AG08395 (cell line): ENCODE measurements at places on chromosomes 2 and 18.

GRCh38 chr2:217919781-217920351, 82.9 kb downstream of the TNS1 start:
- DNase-seq: peak; percentile 74

GRCh38 chr2:241114836-241115235, 12.7 kb upstream of the MTERF4 start:
- DNase-seq: no peak

GRCh38 chr2:172442072-172442895, 14.9 kb downstream of the ITGA6 start:
- peak; percentile 89 for DNase-seq

GRCh38 chr18:23300231-23300805, 152.8 kb upstream of the RIOK3 start:
- DNase-seq: no peak

DNA sequence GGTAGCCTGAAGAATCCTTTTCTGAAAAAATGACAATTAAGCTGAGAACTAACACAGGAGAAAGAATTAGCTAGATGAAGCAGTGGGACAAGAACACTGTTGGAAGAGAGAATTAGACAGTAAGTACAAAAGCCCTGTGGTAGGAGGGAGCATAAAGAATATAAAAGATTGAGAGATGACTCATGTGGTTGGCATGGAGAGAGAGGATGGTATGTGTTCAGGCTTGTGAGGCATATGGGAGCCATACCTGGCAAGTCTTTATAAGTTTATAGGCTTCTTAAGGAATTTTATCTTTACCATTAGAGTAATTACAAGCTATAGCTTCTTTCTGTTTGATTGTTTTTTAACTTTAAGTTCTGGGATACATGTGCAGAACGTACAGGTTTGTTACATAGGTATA, 325.0 kb downstream of the ARL6IP6 start:
- no peak for DNase-seq

DNA sequence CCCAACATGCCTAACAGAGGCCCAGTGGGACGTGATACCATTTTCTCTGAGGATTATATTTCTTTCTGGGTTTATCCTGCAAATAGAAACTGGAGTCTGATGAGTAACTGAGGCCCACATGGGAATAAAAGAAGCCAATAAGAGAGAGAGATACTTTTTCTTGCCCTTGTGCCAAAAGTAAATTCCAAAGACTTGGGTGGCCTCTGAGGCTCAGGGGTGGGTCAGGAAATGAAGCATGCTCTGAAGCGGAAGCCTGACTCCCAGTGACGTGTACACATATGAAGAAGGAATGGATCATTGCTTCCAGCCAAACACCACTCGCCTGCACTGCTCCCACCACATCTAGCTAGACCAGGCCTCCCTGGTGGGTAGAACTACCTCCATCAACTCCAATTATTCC, 273.6 kb upstream of the NCKAP5 start:
- DNase-seq: peak; percentile 85
